ENCODE measurements at places on chromosomes 3 and 15.

DNA sequence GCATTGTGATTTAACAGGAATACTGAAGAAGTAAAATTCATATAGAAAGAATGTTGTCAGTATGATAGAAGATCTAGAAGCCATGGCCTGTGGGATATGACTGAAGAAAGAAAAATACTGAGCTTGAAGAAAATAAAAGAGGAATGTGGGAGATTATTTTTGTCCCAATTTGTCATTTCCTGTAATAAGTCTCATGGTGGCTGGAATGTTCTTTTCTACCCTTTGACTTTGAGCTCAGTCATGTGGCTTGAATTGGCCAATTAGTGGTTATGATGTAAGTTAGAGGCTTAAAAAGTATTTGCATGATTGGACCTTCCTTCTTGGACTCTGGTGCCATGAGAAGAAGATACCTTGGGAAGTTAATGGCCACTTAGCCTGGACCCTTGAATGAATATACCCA is 14.1 kb downstream of the APH1B start:
- DNase-seq: no peak

- DNase-seq: no peak
Observed at GRCh38 chr3:60149501-60149900, 1099.7 kb upstream of the CFAP20DC start.

- no peak for DNase-seq
Observed at GRCh38 chr15:51724673-51725072, 12.8 kb downstream of the LYSMD2 start.

DNA sequence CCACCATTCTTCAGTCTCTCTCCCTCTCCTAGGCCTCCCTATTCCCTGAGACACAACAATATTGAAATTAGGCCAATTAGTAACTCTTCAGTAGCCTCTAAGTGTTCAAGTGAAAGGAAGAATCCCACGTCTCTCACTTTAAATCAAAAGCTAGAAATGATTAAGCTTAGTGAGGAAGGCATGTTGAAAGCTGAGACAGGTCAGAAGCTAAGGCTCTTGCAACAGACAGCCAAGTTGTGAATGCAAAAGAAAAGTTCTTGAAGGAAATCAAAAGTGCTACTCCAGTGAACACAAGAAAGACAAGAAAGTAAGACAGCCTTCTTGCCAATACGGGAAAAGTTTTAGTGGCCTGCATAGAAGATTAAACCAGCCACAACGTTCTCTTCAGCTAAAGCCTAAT is 41.3 kb downstream of the PPM1L start:
- no peak for DNase-seq

GRCh38 chr3:39961230-39961629 is 151.8 kb downstream of the MYRIP start:
- DNase-seq: no peak

- no peak for DNase-seq
Observed at GRCh38 chr15:38888701-38889221, 324.1 kb upstream of the RASGRP1 start.

- no peak for DNase-seq
Observed at GRCh38 chr15:51105430-51106016, 10.8 kb upstream of the TNFAIP8L3 start.

- DNase-seq: no peak
Observed at GRCh38 chr15:41695750-41696436, 35.7 kb downstream of the MGA start.

DNA sequence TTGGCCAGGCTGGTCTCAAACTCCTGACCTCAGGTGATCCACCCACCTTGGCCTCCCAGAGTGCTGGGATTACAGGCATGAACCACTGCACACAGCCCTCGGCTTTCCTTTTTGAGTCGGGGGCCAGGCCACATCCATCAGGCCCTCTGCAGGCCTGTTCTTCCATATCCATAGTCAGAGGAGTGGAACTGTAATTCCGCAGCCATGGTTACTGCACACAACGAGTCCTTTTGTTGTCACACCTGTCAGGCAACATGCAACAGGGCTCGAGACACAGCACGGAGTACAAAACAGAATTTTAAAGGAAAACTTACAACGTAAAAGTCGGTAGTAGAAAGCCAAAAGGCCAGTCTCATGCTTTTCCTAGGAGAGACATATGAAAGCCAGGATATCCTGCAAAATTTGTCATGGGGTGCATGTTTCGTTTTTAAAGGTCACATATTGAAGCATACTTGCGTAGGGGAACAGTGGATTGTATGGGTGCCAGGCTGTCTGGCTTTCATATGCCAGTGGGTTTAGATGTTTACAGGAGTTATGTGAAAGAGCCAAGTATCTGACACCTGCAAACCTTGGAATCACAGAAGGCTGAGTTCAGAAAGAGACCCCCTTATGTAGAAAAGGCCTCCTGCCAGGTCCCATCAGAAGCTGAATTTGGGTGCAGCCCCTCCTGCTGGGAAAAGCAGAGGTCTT is 63.2 kb upstream of the LPP start:
- no peak for DNase-seq

GRCh38 chr3:113912552-113913236 is 35.1 kb upstream of the ZDHHC23 start:
- DNase-seq: peak; percentile 31

DNA sequence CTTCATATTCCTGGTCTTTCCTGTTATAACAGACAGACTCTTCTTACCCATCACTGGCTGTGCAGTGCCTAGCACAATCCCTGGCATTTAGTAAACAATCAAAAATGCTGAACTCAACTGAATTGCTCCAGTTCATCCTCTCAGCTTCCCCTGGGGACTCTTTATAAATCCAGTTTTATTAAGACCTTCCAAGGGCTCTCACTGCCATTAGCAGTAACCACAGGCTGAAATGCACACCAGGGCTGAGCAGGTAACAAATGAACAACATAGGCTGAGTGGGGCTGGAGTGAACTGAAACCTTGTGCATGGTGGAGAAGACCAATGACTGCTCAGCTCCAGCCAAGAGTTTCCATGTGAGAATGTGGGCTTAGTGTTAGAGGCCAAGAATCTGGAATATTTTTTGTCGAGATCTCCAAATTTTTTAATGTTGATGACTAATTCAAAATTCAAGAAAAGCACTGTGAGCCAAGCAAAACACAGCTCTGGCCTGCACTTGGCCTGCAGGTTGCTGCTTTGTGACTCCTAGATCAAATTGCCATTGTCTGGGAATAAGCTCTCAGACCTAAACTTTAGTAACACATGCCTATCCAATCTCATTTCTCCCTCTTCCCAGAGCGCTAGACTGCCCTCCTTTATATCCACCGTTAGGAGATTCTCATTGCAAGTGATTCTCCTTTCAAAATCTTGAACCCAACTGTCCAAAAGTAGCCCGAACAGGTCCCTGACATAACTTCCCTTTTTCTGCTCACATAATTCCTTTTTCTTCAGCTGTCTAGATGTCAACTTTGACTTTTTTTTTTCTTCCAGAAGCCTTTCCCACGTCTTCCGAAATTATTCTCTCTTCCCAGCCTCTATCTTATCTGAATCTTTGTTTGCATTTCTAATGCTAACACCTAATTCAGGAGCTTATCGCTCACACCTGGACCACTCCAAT is 7.4 kb downstream of the SQOR start:
- DNase-seq: peak; percentile 75

DNA sequence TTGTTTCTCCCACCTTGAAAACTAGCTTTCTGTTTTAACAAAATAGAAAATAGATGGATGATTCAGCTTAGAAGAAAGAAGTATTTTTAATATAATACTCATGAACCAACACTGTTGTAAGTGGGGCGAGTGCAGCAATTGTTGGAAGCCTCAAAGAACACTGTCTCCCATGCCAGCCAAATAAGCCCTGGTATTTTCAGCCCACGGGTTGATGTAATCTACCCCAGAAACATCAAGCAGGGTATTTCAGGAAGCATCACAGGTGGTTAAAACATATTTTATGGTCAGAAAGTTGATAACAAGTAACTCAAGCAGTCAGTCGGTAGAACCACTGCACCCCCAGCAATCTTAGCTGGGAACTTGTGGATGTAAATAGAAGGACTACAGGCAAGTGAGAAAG is 115.9 kb downstream of the SV2B start:
- no peak for DNase-seq

DNA sequence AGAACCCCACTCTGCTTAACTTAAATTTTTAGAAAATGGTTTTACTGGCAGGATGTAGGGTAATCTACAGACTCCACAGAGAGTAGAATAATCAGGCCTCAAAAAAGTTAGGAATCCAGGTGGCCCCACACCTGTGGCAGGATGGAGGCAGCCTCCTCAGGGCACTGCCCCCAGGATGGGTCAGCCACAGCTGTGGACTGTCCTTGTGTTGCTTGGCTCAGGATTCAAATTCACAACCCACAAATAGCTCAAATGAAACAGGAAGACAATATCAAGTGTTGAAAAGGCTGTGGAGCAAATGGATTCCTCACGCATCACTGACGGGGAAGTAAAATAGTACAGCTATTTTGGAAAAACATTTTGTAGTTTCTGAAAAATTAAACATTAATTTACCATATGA is 36.8 kb upstream of the KY start:
- no peak for DNase-seq

GRCh38 chr3:111539351-111540331 is 2.4 kb upstream of the CD96 start:
- peak; percentile 14 for DNase-seq

DNA sequence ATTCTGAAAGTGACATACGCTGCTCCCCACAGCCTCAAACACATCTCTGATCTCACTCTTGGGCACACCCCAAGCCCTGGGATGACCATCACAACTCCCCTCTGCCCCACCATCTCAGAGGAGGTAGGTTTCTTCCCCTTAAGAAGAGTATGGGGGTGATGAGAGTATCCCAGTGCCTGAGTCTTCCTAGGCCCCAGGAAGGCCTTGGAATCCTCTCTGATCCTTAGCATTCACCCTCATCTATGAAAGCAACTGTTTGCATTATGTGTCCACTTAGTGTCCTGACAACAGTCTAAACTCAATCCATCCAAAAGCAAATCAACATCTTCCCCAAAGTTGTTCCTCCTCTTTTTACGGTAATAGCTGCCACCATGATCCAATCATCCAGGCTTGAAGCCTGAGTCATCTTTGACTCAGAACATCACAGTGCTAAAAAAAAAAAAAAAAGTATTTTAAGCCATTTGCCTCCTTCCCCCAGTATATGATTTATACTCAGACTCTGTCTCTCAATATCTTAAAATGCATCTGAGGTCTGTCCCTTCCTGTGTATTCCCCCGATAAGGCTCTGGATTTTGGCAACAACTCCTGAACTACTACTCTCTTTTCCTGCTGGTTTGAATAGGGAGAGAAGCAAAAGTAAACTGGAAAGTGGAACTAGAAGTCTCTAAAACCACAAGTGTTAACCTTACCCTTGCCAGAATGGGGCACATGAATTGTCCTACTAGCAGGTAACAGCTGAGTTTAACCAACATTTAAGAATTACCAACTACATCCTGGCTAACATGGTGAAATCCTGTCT is 22.5 kb downstream of the POPDC2 start:
- peak; percentile 32 for DNase-seq

- DNase-seq: no peak
Observed at GRCh38 chr15:100918690-100919480, at the start of gene LRRK1. Gene LRRK1 (plus strand): TSS chr15:100919357. CDS start chr15:100924633, 5,276 bp downstream.

- DNase-seq: no peak
Observed at GRCh38 chr15:57307527-57308169, 68.7 kb upstream of the CGNL1 start.

DNA sequence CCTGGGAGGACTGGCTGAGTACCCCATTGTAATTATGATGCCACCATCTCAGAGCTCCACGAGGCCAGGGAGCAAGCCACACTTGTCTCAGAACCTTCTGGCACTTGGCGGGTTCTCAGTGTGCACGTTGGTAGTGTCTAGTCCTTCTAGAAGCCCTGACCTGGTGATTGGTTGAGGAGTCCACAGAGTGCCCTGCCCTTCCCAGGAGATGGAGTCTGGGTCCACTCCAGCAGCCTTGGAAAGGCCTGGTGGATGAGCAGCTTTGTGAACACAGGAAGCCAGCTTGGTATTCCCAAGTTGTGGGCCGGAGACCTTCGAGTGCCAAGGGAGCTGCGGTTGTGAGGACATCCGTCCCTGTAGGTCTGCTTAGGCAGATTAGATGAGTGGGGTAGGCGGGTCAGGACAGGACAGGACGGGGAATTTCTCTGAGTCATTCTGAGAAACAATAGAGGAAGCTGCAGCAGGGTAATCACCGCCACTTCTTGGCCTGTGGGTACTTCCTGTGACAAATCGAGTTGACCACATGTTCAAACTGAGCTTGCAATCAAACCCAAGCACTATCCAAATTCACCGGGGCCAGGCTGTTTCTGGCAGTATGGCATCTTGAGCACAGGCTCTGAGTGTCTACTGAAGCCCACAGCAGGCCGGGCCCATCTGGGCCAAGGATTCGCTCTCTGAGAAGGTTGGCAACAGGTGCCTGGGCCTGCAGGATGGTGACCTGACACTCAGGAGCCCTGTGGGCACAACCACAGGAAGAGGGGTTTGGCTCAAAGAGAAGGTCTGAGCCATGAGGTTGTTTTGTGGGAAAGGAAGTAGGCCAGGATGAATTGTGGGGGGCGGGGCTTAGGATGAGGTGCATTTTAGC is 71.5 kb upstream of the PLXNA1 start:
- peak; percentile 57 for DNase-seq

- no peak for DNase-seq
Observed at GRCh38 chr3:156465194-156465593, 89.7 kb downstream of the SSR3 start.

DNA sequence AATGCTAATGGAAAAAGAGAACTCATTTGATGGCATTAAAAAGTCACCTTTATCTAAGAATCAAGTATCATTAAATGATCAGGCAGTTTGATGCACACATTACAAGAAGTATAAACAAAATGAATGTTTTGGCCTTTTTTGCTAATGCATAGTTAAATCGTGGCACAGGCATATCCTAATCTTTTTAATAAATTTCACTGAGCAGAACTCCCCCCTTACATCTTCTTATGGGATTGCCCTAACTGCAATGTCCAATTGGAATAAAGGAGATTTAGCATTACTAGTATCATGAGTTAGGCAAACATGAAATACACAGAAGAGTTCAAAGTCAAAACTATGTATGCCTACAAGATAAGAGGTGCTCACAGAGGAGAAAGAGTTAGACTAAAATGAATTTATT is 32.7 kb downstream of the USF3 start:
- DNase-seq: no peak

- DNase-seq: no peak
Observed at GRCh38 chr3:155631323-155632019, 113.4 kb downstream of the PLCH1 start.

- no peak for DNase-seq
Observed at GRCh38 chr3:95721938-95722337, 1092.5 kb upstream of the EPHA6 start.

DNA sequence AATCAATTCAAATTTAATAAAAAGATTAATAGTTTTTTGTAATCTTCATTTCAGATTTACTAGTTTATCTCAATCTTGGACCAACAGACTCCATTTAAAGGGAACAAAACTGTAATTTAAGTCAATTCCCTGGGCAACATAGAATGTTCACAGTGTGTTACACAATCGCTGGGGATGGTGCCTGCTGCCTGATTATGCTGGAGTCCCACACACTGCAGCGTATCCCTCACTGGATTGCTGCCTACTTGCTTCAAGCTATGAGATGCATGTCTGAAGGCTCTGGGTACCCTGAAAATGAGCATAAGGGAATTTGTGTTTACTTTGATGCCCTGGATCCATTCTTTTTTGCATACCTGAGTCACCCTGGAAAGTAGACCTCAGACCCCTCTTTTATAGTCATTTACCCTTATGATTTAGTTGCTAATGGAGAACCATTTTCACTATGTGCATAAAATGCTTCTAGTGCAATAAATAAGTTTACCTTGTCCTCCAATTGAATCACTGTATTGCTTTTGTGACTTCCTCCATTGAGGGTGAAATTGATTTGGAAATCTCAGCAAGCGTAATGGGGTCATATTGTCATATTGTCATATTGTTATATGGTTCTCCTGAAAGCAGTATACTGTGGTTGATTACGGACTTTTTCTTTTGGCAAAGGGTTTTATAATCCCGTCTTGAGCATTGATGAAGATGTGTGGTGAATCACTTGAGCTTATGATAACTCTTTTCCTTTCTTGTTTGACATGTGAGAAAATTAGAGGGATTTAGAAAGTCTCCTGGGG is 35.9 kb downstream of the ITPR1 start:
- no peak for DNase-seq

All from AG09319 (cell line).